ENCODE measurements at places on chromosomes 1 and 21.

DNA sequence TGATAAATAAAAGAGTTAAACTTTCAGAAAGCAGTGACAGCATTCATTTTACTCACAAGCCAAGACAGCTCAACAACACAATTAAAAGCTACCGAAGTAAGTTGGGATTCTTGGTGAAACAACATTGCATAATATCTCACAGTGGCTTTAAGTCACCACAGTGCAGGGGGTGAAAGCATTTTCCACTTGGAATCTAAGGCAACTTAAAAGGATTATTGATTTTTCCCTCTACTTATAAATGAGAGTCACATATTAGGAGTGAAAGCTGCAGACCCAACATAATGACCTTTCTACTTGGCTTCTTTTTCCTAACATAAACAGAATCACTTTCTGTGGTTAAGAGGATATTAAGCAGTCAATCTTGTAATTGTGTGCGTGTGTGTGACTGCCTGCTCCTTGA is 536.6 kb upstream of the CXADR start:
- no peak for DNase-seq

- DNase-seq = no peak
These were observed 516.9 kb downstream of the AMY1C start for GRCh38 chr1:104266612-104267011.

DNA sequence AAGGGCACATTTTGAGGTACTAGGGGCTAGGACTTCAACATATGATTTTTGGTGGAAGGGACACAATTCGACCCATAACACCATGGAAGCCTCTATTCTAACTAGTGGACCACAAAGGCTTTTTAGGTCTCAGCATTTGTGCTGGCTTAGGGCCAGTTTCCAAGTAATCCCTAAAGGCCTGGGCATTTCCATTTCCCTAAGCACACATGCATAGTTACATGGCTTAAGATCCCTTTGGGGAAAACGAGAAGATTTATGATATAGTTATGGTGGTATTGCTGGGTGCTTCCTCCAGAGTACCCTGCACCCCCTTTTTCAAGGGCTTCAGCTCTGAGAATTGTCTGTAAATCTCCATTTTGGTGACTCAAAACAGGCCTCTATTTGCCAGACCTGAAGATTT is 28.2 kb upstream of the TMEM54 start:
- DNase-seq = no peak

- DNase-seq = no peak
These were observed 28.5 kb downstream of the PGM1 start for GRCh38 chr1:63621698-63622097.

- no peak for DNase-seq
These were observed 65.1 kb downstream of the RIPK4 start for GRCh38 chr21:41701749-41702148.

Measured in NCI-H1417 treated with DMSO at 0.1 percent for 48 hours (cell line).